KG1 (cell line): ENCODE measurements at places on chromosomes 16 and 17.

GRCh38 chr17:48045316-48046001, 2.7 kb upstream of the NFE2L1 start:
- DNase-seq: no peak

DNA sequence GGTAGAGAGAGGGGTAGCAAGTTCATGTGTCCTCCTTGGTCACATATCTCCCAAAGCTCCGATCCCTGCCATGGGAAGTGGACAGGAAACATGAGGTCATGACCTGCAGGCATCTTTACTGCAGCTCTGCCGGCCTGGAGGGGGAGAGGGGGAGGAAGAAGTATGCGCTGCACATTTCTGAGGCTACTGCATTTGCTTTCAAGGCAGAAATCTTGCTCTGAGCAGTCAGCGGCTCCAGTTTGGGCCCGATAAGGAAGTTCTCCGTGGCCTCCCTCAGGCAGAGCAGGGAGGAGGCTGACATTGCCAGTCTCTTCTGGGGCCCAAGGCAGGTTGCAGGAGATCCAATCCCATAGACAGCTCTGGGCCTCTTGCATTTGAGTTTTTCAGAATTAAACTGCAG, 1.5 kb upstream of the NHERF1 start:
- no peak for DNase-seq

DNA sequence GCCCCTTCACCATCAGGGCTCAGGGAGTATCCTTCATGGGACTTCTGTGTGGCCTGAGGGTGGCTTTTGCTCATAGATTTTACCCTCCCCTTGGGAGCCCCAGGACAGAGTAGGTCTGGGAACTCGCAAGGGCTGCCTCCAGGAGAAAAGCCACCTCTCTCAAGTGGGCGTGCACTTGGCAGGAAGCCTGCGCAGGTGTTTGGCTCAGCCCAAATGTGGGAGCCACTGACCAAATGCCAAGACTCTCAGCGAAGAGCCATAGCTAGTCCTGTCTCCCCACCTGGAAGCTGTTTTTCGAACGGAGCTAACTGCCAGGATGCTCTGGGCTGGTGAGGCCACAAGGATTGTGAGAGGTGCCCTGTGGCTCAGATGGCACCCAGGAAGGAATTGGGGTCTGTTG, 2.0 kb upstream of the HSD17B2 start:
- DNase-seq: no peak

DNA sequence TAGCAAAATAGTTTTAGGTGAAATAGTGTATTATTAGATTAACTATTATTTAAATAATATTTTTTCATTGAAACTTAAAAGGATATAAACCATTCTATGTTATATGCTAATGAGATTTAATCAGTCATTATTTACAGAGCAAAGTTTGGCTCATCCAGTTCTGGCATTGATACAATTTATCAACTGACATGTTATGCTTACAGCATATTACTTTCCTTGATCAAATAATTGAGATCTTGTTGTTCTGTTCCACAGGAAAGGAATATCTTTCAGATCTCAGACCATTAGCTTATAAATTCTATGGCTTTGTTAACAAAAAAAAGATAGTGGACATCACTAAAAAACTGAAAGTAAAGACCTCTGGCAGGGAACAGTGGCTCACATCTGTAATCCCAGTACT, 403.0 kb downstream of the ZFHX3 start:
- DNase-seq: no peak

- peak; percentile 55 for DNase-seq
These were observed 4.5 kb downstream of the PRSS27 start for GRCh38 chr16:2715519-2715918.
